ENCODE measurements at places on chromosomes 4 and X.

- no peak for DNase-seq
Observed at GRCh38 chrX:135000516-135000915, 9.7 kb downstream of the SMIM10 start.

- DNase-seq, result no peak
Observed at GRCh38 chrX:49040376-49040955, 2.7 kb downstream of the TFE3 start.

GRCh38 chr4:150896497-150896896 is 118.6 kb downstream of the LRBA start:
- no peak for DNase-seq

- DNase-seq, result no peak
Observed at GRCh38 chr4:86106475-86106874, 253.4 kb downstream of the MAPK10 start.

DNA sequence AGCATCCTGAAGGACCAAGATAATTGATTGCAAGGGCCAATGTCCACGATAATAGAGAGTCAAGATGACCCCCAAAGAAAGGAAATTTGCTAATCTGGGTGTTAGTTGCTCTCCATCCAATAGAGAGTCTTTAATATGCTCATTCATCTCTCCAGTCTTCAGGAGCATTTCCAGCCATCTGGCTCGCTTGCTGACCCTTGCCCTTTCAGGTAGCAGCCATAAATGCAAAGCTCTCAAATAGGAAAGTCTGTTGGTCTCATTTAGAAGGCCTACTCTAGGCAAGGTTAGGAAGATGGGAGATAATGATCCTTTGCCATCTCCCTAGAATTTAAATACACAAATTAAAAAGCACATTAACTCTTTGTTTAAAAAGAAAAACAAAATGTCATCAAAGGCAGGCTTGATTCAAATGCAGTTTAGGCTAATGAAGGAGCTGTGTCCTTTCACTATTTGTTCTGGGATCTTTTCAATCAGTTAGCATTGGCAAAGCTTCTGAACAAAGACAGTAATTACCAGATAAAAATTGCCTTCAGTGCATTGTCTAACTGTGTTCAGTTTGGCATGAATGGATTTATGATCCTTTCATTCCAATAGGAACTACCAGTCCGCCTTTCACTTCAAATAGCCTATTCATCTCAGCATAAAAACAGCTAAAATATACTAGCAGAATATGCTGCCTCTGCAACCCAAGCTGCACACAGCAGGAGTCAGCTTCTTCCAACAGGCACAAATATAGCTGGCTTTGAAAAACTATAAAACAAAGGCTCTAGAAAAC is 49.6 kb upstream of the ATXN3L start:
- DNase-seq, result no peak

GRCh38 chr4:56871371-56871866 is 36.3 kb upstream of the REST start:
- no peak for DNase-seq

DNA sequence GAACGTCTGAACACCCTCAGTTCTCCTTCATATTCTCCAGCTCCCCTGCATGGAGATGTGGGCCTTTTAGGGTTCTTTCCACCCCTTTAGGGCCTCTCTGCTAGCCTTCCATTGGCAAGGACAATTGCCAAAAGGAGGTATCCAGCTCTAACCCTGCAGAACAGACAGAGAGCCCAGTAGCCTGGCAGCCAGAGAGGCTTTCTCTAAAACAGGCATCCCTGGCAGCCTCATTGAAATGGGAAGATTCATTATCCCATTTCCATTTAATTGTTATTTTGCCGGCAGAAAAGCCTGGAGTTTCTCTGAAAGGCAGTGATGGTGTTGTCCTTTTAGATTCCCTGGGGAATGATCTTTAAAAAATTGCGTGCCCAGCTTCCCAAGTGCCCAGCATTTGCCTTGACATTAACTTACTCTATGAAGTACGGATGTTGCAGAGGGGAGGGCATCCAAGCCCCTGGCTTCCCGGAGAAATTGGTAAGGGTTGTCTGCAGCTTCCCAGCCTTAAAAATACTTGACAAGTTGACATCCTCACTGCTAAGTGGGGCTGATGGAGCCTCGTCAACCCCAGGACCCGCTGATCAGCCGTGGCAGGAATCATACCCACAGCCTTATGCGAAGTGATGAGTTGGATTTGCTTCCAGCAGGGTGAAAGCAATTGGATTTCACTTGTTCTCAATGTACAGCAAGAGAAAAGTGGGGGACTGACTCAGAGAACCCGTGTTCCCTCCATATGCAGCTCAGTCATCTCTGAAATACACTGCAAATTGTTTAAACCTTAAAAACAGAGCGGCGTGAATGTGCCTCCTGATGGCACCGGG is 244.1 kb downstream of the CRLF2 start:
- no peak for DNase-seq

DNA sequence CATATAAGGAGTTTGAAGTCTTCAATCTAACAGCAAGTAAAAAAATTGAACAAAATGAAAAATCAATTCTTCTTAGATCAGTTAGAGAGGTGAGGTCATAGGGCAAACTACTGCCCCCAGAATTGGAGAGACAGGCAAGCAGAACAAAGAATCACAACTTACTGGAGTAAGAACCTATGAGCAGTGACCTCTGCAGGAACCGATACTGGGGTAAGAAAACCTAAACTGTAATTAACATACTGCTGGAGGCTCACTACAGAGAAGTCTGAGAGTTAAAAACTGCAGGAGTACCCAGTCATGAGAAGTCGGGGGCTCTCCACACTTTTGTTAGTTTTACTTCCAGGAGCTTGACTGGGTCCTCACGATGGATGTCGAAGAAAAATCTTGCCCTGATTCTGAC is 16.0 kb downstream of the CLDN22 start:
- no peak for DNase-seq

DNA sequence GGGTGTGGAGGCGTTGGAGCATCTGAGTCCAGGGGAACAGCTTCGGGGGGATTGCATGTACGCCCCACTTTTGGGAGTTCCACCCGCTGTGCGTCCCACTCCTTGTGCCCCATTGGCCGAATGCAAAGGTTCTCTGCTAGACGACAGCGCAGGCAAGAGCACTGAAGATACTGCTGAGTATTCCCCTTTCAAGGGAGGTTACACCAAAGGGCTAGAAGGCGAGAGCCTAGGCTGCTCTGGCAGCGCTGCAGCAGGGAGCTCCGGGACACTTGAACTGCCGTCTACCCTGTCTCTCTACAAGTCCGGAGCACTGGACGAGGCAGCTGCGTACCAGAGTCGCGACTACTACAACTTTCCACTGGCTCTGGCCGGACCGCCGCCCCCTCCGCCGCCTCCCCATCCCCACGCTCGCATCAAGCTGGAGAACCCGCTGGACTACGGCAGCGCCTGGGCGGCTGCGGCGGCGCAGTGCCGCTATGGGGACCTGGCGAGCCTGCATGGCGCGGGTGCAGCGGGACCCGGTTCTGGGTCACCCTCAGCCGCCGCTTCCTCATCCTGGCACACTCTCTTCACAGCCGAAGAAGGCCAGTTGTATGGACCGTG is 2.2 kb downstream of the AR start:
- no peak for DNase-seq

DNA sequence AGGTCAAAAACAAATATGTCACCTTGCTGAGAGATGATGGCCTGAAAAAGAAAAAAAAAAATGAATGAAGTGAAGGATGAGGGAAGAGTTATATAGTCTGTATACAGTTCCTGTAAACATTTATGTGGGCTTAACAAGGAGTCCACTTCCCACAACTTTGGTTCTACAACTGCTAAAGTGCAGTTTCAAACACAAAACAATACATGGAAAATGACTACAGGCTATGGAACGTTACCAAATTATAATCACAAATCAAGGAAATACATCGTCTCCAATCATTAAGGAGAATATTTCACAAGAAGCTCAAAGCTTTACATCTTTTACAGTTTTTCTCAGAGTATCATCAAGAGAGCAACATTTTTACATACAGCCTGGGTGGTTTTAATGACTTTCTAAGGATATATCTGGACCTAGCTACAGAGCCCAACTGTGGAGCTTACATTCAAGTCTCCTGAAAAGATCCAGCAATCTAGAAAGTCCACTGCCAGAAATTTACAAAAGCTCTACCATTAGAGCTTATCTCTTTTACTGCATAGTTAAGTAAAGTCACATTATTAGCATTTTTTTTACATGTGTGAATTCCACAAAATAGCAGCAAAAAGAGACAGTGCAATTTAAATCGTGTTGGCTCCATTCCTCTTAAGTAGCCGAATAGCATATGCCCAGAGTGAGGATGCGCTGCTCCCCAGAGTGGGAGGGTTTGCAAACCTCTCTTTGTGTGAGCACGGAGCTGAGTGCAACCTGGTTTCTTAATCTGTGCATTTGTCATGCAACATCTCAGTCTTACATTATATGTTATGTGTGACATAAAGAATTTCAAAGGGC is 128.3 kb downstream of the MANBA start:
- no peak for DNase-seq

DNA sequence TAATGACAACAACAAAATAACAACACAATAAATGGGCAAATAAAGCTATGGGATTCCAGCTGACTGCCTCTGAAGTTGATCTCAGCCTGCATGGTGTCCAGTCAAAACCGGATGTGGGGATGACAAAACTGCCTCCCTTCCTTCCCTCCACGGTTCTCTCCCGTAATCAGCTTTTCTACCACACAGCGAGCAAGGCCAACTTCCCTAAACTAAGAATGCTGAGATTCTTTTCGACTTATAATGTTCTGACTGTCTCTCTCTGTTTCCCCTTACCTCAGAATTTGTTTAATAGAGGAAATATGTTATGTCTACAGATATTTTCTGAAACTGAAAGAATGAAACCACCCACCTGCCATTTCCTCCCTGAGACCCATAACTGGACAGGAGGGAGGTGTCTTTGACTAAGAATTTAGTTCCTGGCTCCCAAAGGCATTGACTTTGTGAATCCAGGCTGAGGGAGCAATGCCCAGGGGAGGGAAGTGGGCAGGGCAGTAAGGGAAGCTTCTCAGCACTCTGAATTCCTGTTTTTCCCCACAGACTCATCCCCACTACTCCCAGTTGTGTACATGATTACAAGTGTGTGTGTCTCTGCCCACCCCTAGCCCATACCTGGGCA is 1.0 kb upstream of the TLR1 start:
- no peak for DNase-seq

DNA sequence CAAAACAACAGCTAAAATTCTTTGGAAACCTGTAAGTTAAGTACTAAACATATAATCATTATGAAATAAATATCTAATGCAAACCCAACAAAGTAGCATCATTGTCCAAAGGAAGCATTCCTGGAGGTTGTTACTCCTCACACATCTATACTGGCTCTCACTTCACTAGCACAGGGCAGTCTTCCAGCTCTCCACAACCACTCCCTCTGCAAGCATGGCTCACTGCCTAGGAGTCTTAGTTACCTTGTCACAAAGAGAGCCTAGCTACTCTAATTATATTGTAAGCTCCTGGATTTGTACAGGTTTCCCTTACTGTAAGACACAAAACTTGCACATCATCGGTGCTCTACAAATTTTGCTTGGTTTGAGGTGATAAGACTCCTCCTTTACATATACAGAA is 76.1 kb downstream of the AMMECR1 start:
- DNase-seq, result no peak

DNA sequence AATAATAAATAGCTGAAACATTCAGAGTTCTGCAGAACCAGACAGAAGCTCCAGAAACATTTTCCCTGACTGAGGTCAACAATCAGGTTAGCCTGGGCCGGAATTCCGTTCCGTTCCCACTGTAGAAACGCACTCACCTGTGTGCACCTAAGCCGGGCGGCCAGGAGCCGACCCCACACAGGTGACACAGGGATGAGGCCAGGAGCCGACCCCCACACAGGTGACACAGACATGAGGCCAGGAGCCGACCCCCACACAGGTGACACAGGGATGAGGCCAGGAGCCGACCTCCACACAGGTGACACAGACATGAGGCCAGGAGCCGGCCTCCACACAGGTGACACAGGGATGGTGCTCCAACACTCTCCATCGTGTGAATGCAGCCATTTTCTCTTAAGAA is 21.9 kb downstream of the FAT1 start:
- no peak for DNase-seq

GRCh38 chr4:121484633-121485032 is 103.8 kb upstream of the QRFPR start:
- peak; percentile 17 for DNase-seq

GRCh38 chr4:173699841-173700475 is 169.9 kb upstream of the HAND2 start:
- DNase-seq, result no peak

GRCh38 chr4:134018846-134019245 is 182.7 kb downstream of the PABPC4L start:
- DNase-seq, result no peak

DNA sequence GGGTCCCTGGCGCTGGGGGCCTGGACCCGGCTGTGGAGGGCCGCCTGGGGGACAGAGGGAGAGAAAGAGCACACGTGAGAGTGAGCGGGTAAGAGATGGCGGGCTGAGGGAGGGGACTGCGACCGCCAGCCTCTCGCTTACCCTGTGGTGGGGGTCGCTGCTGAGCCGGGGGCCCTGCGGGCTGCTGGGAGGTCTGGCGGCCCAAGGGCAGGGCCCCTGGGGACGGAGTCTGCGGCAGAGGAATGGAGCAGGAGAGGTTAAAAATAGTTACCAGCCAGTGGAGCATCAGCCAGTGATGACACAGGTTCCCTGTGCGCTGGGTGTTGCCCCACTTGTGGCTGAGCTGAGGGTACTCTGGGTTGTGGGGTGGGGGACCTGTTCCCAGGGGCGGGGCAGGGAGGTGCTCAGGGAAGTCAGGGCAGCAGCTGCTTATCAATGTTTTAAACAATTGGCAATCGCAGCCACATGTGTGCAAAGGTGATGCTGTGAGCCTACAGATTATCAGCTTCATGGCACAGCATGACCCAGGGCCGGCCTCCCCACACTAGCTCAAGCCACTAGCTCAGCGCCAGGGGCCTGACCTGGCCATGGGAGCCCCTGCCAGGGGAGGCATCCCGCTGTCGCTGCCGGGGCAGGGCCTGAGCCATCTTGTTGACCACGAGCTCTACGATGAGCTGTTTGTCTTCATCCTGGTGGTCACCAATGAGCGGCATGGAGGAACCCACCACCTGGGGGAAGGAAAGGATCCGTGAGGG is 7.5 kb upstream of the TIMP1 start:
- DNase-seq, result no peak

- no peak for DNase-seq
Observed at GRCh38 chr4:12519426-12519825, 964.7 kb downstream of the RAB28 start.

DNA sequence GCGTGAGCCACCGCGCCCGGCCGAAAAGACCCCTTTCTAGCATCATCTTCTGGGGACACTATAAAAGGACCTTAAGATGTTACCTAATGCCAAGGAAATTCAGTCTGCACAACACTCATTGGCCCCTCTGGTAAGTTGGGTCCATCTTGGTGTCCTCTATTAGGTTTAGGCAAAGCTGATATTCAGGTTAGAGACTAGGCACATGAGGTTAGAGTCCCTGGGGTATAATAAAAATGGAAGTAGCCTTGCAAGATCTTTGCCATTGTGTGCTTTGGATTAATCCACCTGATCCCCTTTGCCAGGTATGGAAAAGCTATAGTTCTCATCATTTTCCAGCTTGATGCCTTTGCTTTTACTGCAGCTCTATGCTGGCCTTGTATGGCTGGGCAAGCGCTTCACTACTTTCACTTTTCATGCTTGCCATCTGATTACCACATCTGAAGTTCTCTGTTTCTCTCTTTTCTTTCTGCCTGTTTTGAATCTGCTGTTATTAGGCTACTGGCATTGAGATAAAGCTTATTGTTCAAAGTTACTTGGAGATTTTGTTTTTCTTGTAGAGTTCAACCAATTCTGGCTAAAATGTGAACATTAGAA is 5.4 kb upstream of the ADH4 start:
- no peak for DNase-seq

All from thymus (tissue), 14 donors.